ENCODE measurements at places on chromosomes 7 and 10.

DNA sequence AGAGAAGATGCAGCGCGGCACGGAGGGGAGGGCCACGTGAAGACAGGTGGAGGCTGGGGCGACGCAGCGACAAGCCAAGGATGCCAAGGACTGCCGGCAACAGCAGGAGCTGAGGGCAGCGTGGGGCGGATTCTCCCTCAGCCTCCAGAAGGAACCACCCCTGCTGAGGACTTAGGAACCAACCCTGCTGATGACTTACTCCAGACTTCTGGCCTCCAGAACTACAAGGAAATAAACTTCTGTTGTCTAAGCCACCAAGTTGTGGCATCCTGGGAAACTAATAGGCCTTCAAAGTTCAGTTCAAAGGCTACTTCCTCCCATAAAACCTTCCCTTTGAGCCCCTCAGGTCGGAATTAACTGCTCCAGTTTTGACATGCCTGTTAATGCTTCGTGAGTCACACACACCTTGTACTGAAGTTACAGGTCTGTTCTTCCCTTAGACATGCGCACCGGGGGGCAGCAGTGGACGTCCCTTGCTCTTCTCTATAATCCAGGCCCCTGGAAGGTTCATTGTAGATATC, 88.4 kb upstream of the RHEB start:
- no peak for DNase-seq

DNA sequence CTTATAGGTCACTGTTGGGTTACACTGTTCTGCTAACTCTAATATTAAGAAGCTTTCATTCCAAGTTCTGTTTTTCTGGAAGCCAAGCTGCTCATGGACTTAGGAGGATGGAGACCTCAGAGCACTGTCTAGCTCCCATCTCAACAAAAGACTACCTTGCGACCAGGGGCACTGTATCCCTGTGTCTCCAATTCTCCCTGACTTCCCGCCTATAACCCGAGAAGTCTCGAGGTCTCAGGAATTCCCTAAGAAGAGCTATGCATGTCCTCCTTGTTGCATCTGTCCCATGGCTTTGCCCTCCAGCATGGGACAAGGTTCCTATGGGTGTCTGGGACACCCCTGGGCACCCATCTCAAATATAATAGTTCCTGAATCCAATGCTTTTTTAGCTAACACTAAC, 31.2 kb downstream of the BTBD16 start:
- DNase-seq, result no peak

- no peak for DNase-seq
Measured at GRCh38 chr10:19702215-19702614, 114.0 kb upstream of the PLXDC2 start.

DNA sequence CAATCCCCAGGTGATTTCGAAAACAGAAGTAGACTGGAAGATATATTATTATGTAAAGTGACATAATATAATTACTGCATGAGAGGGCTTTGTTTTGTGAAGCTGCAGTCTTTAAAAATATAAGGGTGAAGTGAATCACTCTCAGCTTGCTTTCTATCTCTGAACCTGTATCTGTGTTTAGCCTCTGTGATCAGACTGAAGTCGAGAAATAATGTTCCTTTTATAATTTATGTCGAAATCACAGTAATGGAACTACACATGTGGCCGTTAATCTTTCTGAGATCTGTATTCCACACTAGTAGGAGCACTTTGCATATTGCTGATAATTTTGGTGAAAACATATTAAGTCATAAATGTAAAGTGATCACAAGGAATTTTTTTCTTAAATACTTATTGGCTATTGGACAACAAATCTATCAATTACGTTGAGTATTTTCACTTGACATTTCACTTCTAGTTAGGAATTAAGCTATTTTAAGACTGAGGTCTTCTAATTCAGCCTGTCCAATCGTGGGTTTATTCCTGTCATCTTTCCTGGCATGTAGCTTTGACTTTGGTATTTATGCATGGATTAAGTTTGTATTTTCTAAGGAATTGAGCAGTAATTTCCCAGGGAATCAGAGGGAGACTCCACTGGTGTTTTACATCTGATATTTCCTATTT, 268.2 kb upstream of the POT1 start:
- DNase-seq, result no peak

DNA sequence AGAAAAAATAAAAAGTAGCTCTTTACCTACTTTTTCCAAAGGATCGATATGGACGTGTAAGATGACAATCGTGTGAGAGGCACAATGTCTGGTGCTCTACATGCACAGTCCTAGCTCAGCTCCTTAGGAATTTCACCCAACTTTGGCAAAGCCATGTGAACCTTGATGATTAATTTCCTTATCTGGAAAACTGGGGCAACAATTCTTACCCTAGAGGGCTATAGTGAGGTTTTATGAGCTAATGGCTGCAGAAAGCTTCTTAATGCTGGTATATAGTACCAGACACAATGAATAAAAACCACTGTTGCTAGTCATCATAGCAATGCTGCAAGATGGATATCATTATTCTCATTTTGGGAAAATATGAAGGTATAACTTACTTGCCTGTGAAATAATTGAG, 202.7 kb downstream of the PARD3 start:
- no peak for DNase-seq

GRCh38 chr10:84743483-84743882, 415.1 kb downstream of the CCSER2 start:
- no peak for DNase-seq

DNA sequence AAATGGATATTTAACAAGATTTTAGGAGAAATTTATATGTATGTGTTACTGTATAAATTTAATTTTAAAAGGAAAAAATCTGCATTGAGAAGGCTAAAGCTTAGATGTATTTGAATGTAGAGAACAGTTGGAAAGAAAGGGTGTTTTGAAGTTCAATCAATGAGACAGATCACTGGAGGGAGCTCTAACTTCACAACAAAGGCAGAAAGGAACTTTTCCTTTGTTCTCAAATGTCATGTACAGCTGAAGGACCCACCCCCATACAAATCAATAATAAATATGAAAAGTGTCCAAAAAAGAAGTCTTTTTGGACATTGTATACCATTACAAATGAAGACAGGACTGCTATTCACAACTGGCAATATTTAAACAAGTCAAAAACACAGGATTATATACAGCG, 403.4 kb downstream of the DNAJB9 start:
- DNase-seq, result no peak

- no peak for DNase-seq
Measured at GRCh38 chr7:43594020-43594419, 11.1 kb downstream of the STK17A start.

DNA sequence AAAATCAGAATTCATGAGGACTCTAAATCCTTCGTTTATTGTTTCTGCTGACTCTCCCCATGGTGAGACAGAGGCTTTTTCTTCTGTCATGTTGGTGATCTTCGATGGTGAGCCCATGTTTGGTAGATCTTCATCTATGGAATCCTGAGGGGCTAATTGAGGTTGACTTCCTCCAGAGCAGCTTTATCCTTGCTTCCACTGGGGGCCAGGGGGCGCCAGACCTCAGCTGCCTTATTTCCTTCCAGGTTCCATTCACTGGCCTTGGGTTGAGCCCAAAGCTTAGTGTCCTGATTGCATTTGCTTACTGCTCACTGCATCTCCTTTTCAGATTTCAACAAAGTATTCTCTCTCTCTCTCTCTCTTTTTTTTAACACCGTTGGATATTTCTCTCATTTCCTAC, 80.7 kb downstream of the GCC1 start:
- no peak for DNase-seq

- DNase-seq, result no peak
Measured at GRCh38 chr7:256981-257646, 32.9 kb upstream of the FOXL3 start.

GRCh38 chr10:30490289-30491000, 56.5 kb downstream of the MAP3K8 start:
- no peak for DNase-seq

GRCh38 chr7:148287538-148287937, 303.0 kb upstream of the C7orf33 start:
- no peak for DNase-seq

GRCh38 chr10:124632064-124632531, 112.1 kb downstream of the FAM53B start:
- DNase-seq, result no peak

GRCh38 chr7:27842851-27843250, 102.9 kb downstream of the TAX1BP1 start:
- DNase-seq, result no peak

GRCh38 chr10:121375172-121375571, 223.1 kb downstream of the FGFR2 start:
- DNase-seq, result no peak
